ENCODE measurements at places on chromosomes 6 and 20.

GRCh38 chr6:46184114-46184513, 13.3 kb upstream of the ENPP5 start:
- no peak for DNase-seq

- no peak for DNase-seq
Measured at GRCh38 chr20:8454137-8454712, 322.2 kb downstream of the PLCB1 start.

GRCh38 chr20:24649787-24650490, 180.5 kb downstream of the SYNDIG1 start:
- no peak for DNase-seq

GRCh38 chr6:133699741-133700385, 189.1 kb upstream of the TCF21 start:
- no peak for DNase-seq

DNA sequence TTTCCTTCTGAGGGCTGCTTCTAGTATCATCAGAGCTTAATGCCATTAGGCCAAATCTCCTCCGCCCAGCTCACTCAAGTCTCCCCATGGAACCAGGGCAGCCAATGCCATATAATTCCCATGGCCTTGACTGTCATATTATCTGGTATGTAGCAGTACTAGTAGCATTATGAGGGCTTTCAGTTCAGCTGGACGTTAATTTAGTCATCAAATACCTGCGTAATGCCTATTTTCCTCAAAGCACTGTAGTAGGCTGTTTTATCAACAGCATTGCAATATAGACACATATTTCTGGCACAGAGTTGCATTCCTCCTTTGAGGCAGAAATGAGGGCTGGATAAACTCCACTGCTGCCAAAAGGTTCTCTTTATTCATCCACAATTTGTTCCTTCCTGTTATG, 1.7 kb downstream of the KCTD20 start:
- DNase-seq: no peak

- no peak for DNase-seq
Measured at GRCh38 chr6:46799657-46800056, 6.5 kb downstream of the MEP1A start.

DNA sequence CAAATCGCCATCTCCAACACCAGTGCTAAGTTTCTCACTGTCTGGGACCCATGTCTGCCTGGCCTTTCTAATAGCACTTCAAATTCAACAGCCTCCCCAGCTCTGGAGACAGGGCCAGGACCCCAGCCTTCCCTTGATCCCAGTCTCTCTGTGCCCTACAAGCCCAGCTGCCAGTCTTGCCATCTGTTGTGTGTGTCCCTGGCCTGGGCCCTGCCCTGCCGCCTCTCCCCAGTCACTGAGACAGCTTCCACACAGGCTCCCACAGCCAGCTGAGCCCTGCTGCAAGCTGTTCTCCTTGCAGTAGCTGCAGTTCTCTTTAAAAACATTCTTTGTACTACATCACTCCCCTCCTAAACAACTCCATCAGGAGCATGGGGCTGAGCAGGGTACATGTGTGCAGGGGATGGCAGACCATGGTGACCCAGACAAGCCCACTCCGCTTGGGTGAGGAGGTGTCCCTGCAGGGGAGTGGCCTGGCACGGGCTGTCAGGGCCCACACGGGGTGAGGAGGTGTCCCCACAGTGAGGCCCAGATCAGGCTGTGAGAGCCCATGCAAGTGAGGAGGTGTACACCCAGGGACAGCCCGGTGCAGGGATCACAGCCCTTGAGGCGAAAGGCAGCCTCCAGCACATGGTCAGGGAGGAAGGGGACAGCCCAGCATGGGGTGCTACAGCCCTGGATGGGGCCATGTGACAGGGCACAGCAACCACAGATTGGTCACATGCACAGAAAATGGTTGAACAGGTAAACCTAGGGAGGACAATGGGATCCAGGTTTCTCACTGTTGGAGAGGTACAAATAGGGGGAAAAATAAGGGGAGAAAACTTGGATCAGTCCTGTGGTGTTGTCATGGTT, 16.2 kb downstream of the CST7 start:
- no peak for DNase-seq

GRCh38 chr6:168939796-168940195, 313.9 kb downstream of the THBS2 start:
- DNase-seq: no peak

GRCh38 chr6:108714766-108715414, 133.3 kb upstream of the ARMC2 start:
- DNase-seq: no peak

GRCh38 chr6:167565884-167566599, 241.2 kb downstream of the TTLL2 start:
- DNase-seq: no peak

GRCh38 chr6:163994566-163994965, 580.0 kb downstream of the QKI start:
- no peak for DNase-seq

DNA sequence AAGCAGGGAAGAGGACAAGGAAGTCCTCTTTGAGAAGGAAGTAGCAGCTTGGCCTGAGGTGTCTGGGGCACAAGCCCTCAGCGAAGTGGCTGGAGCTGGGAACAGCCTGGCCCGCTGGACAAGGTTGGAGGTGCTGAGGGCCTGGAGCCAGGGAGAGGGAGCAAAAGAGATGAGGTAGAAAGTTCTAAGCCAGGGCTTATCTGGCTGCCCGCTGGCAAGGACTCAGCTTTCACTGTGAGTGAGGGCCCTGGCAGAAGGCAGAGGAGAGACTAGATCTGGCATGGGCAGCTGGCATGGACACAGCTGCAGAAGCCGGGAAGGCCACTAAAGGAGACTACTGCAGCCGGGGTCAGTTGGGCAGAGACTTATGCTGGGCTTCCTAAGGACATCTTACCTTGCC, 21.8 kb upstream of the PCMTD2 start:
- DNase-seq: no peak

DNA sequence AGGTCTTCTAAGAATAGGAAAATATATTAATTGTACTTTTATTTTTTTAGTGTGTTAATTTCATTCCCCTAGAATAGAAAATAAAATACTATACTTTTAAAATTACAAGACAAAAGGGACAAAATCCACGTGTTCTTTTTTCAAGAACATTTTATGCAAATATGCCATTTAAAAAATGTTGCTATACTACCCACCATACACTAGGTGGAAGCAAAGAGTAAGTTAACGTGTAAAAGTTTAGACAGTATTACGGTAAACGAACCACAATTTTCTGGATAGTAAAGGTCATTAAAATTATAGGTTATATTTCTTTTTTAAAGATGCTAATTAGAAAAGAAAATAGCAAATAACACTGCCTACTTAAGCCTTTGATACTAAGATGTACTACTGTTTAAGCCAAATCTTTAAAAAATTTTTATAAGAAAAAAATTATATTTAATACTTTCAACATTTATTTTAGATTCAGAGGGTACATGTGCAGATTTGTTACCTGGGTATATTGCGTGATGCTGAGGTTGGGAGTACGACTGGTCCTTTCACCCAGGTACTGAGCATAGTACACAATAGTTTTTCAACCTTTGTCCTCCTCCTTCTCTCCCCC, 287.6 kb downstream of the PHF3 start:
- no peak for DNase-seq

GRCh38 chr20:49594931-49595315, 27.0 kb upstream of the PTGIS start:
- DNase-seq: no peak

DNA sequence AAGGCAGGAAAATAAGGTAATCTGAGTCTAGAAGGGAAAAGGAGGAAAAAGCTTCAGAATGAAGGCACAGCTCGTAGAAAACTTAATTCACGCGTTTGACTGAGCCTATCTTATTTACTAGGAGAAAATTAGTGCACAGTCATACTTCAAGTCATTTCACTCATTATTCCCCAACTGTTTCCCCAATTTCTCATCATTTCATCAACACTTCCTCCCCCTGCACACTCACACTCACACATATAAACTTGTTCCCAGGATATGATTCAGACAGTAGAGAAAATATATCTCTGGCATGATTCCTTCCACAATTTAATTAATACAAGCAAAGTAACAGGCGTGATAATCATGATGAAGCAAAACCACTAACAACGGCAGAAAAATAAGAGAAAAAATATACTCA, 94.5 kb upstream of the F13A1 start:
- no peak for DNase-seq

DNA sequence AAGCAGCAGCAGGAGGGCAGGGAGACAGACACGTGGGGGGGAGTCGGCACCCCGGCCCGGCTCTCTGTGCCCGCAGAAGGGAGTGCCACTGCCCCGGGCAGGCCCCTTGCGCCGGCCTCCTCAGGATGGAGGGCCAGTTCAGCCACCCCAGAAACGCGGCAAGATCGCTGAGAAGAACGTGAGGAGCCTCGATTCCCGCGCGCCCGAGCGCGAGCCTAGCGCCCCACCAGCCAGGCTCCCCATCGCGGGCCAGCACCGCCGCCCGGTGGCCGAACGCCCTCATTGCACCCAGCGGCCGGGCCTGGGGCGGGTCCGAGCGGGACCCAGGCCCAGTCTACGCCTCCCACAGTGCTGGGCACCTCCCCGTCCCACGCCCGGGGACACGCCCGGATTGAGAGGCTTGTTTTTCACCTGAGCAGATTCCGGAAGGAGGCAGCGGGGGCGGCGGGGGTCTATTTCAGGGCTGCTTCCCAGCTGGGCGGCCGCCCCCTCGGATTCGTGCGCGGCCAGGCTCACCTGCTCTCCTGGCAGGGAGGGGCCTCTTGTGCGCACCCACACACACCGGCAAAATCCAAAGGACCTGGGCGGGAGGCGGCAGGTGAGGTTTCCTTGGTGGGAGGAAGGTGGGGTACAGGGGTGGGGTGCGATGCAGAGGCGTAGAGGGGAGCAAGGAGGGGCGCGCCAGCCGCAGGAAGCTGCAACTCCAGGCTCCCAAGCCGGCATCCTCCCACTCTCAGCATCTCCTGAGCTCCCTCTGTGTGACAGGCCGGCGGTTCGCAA, 9.0 kb upstream of the GRM4 start:
- peak; percentile 60 for DNase-seq

- DNase-seq: no peak
Measured at GRCh38 chr6:70285201-70285600, 17.7 kb downstream of the COL9A1 start.

DNA sequence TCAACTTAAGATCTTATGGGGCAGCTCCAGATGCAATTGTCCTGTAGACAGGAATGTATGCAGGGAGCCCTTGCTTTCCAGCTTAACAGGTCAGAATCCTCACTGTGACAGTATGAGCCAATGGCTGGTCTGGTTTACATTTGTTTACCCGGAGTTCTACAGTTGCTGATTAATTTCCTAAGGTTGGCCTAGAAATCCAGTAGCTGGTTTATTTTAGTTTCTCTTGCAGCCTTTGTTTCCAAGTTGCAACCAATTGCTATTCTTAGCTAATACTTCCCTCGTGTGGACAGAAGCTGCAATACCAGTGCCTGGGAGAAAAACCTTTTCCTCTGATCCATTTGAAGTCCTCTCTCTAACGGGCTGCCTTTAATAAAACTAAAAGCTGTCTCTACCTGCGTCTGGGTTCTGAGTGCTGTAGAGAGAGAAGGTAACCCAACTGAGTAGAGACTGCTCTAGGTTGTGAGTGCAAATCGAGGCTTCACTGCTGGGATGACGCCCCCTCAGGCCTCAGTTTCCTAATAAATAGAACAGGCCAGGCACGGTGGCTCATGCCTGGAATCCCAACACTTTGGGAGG, 45.9 kb downstream of the ZNF217 start:
- no peak for DNase-seq

GRCh38 chr6:41600499-41601247, 37.6 kb upstream of the MDFI start:
- DNase-seq: no peak

DNA sequence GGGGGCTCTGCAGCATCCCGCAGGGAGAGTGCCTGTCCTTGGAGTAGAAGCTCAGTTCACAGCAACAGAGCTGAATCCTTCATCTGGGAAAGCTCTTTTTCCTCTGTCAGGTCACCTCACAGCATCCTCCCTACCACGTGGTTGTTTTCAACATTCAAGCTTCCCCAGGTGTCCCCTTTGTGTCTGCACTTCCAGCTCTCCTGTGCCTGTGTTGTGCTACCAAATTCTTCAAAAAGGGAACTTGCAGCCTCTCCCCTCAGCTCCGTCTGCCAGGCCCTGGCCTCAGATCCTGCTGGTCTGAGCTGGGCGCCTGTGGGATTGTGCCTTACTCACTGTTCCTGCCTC, 108.4 kb downstream of the FOXF2 start:
- DNase-seq: no peak

DNA sequence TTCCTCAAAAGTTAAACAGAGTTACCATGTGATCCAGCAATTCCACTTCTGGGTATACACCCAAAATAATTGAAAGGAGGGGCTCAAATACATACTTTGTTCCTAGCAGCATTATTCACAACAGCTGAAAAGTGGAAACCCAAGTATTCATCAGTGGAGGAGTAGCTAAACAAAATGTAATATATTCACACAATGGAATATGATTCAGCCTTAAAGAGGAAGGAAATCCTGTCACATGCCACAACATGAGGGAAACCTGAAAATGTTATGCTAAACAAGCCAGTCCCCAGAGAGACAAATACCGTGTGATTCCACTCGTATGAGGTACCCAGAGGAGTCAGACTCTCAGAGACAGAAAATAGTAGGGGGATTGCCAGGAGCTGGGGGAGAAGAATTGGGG, 44.5 kb downstream of the PXDC1 start:
- DNase-seq: no peak

- DNase-seq: no peak
Measured at GRCh38 chr6:142482974-142483373, 181.2 kb downstream of the ADGRG6 start.

DNA sequence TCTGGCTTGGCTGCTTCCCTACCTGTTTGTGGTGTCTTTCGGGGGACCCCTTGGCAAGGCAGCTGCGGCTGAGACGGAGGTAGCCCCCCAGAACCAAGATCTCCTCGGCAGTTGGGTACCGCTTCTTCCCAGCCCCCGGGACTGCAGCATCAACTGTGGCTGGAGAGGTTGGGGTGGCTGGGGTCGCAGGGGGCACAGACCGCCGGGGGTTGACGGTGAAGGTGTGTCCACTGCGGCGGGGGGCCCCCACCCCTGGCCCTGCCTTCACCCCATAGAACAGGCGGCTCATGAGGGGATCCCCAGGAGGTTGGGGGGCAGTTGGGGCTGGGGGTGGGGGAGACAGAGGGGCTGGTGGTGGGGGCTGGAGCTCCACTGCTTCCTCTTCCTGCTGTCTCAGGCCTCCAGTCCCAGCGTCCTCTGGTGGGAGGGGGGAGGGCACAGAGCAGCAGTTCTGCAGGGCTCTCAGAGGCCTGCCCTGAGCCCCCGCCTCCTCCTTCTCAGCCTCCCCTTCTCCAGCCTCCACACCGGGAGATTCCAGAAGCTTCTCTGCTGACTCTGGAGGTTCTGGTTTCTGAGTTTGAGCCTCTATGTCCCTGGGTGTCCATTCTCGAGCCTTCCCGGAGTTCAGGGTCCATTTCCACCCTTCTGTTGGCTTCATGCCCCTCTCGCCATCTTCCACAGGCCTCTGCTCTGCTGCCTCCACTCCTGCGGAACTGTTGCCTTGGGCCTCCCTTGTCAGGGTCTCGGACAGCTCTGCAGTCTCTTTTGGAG, 1.9 kb downstream of the PPP1R18 start:
- peak; percentile 36 for DNase-seq

DNA sequence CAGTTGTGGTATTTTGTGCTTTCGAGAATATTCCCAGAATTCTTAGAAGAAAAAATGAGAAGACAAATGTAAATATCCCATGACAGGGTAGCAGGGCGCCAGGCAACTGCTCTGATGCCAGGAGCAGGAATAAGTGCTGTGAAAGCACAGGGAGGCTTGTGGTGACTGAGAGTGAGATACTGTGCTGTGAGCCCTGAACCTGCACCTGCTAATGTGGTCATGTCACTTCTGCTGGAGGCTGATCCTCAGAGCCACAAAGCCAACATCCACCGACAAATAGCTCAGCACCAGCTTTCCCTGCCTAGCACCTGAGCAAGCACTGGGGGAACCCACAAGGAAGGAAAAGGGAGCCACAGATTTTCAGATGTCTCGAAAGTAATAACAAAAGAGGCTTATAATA, 368.6 kb upstream of the CDH4 start:
- no peak for DNase-seq

Data from GM06990 (cell line).